Adrenal gland (tissue), 19 donors: ENCODE measurements at places on chromosomes 7 and 10. TPM values are rescaled to one million over a fixed set of nuclear protein-coding genes. Genes with fewer than 3 reads are reported as not detected.
A peak's percentile ranks its signal among the peaks of the same experiment; 100 is the strongest.

- no peak overlapping the region for H3K27ac ChIP-seq
- H3K27me3 ChIP-seq = no peaks in the 10 kb centered on the region
- no peak overlapping the region for H3K4me3 ChIP-seq
- H3K4me1 ChIP-seq = no peaks in the 10 kb centered on the region
- no peak for DNase-seq
These were observed 42.1 kb upstream of the IKZF1 start for GRCh38 chr7:50262446-50262845.

GRCh38 chr10:5364374-5364773 is 392 bp upstream of the UCN3 start:
- peaks cover 7% of the 10 kb centered on the region for H3K27me3 ChIP-seq
- H3K36me3 ChIP-seq = no peaks in the 10 kb centered on the region
- H3K27ac ChIP-seq = no peak overlapping the region
- DNase-seq = no peak
- no peak overlapping the region for H3K4me3 ChIP-seq
- H3K4me1 ChIP-seq = no peaks in the 10 kb centered on the region

DNA sequence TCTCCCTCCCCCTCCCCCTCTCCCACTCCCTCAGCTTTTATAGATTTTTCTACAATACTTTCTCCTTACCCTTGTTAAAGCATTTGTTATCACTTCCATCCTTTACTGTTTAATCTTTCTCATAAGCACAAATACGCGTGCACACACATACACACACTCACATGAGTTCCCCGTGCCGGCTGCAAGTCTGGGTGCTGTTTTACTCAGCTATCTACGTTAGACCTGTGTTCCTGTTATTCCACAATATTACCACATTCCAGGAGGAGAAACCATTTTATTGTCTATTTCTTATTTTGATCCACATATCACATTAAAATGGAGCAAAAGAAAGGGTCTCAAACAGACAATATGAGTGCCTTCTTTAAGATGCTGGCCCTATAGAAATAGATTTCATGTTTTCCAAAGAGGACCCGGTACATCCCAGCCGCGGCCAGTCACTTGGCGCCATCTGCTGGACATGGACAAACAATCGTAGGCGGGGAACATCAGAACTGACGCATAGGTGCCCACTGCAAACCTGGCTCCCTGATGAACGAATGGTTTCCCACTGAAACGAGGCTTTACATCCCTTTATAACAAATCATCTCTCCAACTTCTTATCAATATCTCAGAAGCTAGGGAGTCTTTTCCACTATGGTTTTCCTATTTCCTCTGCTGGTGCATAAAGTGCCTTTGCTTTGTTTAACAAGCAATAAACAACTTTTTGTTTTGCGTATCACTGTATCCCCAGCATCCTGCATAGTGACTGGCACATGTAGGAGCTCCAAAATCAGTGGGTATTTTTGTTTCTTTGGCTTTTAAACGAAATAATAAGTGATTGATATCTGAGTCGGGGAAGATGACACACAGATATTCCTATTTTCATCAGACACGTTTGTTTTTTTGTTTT is 25.2 kb upstream of the OPTN start:
- H3K4me3 ChIP-seq = no peak overlapping the region
- no peaks in the 10 kb centered on the region for H3K36me3 ChIP-seq
- no peak overlapping the region for H3K27ac ChIP-seq
- H3K27me3 ChIP-seq = no peaks in the 10 kb centered on the region

DNA sequence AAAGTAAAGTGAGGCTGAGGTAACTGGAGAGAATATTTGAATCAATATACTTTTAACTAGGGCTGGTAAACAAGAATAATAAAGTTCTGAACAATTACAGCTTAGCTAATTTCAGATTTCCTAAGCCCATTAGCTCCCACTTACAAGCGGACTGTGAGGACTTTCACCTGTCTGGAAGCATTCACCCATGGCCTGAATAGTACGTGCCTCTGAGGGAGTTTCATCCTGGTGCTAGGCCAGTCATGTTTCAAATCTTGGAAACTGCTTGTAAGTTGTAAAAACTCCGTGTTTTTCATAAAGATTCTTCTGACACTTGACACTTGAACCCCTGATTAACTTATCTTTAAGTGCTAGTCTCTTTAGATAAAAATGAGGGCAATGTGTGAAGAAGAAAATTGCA is 975.2 kb upstream of the GHITM start:
- no peaks in the 10 kb centered on the region for H3K36me3 ChIP-seq

GRCh38 chr7:2571409-2571808 is 12.6 kb downstream of the IQCE start:
- peaks cover 21% of the 10 kb centered on the region for H3K4me1 ChIP-seq
- no peaks in the 10 kb centered on the region for H3K36me3 ChIP-seq
- no peaks in the 10 kb centered on the region for H3K27me3 ChIP-seq
- H3K27ac ChIP-seq = peak overlapping the region; percentile 58
- DNase-seq = no peak
- H3K4me3 ChIP-seq = no peak overlapping the region

DNA sequence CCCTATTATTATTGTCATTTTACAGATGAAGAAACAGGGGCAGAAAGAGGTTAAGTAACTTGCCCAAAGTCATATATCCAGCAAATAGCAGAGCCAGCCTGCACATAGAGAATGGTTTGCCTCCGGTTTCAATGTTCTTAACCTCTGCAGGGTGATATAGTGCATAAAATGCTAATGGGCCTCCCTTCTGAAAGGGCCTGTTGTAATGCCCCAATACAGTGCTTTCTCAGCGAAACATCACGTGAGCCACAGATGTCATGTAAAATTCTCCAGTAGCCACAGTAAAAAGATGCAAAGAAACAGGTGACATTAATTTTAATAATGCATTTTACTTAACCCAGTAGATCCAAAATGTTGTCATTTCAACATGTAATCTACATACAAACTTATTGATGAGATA is 38.1 kb downstream of the LRGUK start:
- no peak for DNase-seq
- no peaks in the 10 kb centered on the region for H3K27me3 ChIP-seq
- H3K36me3 ChIP-seq = no peaks in the 10 kb centered on the region
- H3K4me1 ChIP-seq = no peaks in the 10 kb centered on the region
- H3K27ac ChIP-seq = no peak overlapping the region

- H3K4me3 ChIP-seq = no peak overlapping the region
- no peaks in the 10 kb centered on the region for H3K36me3 ChIP-seq
- DNase-seq = no peak
- no peak overlapping the region for H3K27ac ChIP-seq
- H3K27me3 ChIP-seq = no peaks in the 10 kb centered on the region
These were observed 49.6 kb downstream of the SHH start for GRCh38 chr7:155762655-155763054.

The PTPRZ1 gene
- 1.3 TPM for total RNA-seq

The COL1A2 gene
- 200 TPM for total RNA-seq

- no peak overlapping the region for H3K27ac ChIP-seq
- H3K36me3 ChIP-seq = no peaks in the 10 kb centered on the region
- no peak overlapping the region for H3K4me3 ChIP-seq
- DNase-seq = no peak
These were observed 157.0 kb upstream of the CACNA2D1 start for GRCh38 chr7:82600531-82600930.

GRCh38 chr7:50022991-50023390 is 70.1 kb downstream of the ZPBP start:
- no peaks in the 10 kb centered on the region for H3K36me3 ChIP-seq
- H3K4me3 ChIP-seq = no peak overlapping the region
- no peaks in the 10 kb centered on the region for H3K4me1 ChIP-seq
- DNase-seq = no peak
- no peak overlapping the region for H3K27ac ChIP-seq

DNA sequence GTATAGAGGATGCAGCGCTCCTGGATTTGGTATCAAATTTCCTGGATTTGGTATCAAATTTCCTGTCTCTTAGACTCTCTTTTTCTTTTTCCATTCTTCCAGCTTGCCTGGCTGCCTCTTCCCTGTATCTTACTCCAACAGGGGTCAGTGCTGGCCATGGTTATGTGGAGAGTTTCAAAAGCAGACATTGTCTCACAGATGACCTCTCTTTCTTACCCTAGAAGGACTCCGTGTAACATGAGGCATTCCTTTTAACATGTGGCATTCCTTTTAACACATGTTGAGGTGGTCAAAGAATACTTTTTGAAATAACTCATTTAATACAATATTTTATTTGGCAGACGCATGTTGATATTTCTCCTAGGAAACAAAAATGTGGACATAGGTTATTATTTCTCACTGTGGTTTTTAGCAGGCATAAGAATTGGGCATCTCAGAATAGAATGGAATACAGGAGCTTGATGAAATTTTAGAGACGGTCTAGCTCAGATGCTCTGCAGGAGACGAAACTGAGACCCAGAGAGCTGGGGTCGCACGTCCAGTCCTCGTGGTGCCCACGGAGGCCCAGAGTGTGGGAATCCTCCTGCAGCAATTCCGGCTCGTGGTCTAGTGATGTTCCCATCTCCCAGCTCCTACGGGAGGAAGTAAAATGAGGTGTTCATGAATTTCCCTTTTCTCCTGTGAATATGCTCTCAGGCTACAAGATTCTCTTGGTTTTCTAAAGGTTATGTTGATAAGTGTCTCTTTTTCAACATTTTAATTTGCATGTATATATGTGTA is 59.6 kb upstream of the PITRM1 start:
- H3K27ac ChIP-seq = no peak overlapping the region
- H3K4me3 ChIP-seq = no peak overlapping the region
- no peaks in the 10 kb centered on the region for H3K36me3 ChIP-seq
- no peaks in the 10 kb centered on the region for H3K27me3 ChIP-seq
- DNase-seq = no peak

GRCh38 chr10:29540016-29540415 is 94.8 kb downstream of the SVIL start:
- no peaks in the 10 kb centered on the region for H3K27me3 ChIP-seq
- H3K4me3 ChIP-seq = no peak overlapping the region
- no peaks in the 10 kb centered on the region for H3K4me1 ChIP-seq
- no peaks in the 10 kb centered on the region for H3K36me3 ChIP-seq
- no peak overlapping the region for H3K27ac ChIP-seq

DNA sequence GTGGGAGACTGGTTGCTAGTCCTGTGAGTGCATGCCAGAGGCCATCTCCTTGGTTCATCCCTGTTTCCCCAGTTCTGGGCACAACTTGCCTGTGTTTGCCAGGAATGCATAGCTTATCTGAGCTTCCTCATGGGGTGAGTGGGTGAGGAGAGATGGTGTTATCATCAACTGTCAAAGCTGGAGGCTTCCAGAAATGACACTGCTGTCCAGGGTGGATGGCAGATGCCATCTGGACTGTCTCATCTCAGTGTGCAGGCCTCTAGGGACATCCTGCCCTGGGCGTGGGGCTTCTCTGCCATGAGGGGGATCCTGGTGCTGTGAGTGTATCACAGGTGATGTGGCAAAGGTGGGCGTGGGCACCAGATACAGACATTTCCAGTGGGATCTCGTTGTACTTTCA is 328.6 kb downstream of the DPP6 start:
- no peak for DNase-seq
- H3K4me1 ChIP-seq = no peaks in the 10 kb centered on the region
- H3K27me3 ChIP-seq = no peaks in the 10 kb centered on the region
- no peak overlapping the region for H3K27ac ChIP-seq

GRCh38 chr7:25260862-25261494 is 32.7 kb upstream of the NPVF start:
- peaks cover 7% of the 10 kb centered on the region for H3K4me1 ChIP-seq
- no peak overlapping the region for H3K4me3 ChIP-seq
- H3K27me3 ChIP-seq = no peaks in the 10 kb centered on the region
- DNase-seq = no peak
- H3K27ac ChIP-seq = no peak overlapping the region

- H3K4me1 ChIP-seq = no peaks in the 10 kb centered on the region
- DNase-seq = no peak
- H3K27me3 ChIP-seq = no peaks in the 10 kb centered on the region
- H3K4me3 ChIP-seq = no peak overlapping the region
- no peak overlapping the region for H3K27ac ChIP-seq
- no peaks in the 10 kb centered on the region for H3K36me3 ChIP-seq
These were observed 17.0 kb upstream of the INSIG1 start for GRCh38 chr7:155280446-155281397.

GRCh38 chr7:155533120-155533826 is 13.1 kb downstream of the CNPY1 start:
- H3K27me3 ChIP-seq = peaks cover 55% of the 10 kb centered on the region
- no peak for DNase-seq
- peaks cover 6% of the 10 kb centered on the region for H3K4me1 ChIP-seq
- no peak overlapping the region for H3K4me3 ChIP-seq
- no peaks in the 10 kb centered on the region for H3K36me3 ChIP-seq
- no peak overlapping the region for H3K27ac ChIP-seq

The CCDC136 gene
- 2.6 TPM for total RNA-seq

DNA sequence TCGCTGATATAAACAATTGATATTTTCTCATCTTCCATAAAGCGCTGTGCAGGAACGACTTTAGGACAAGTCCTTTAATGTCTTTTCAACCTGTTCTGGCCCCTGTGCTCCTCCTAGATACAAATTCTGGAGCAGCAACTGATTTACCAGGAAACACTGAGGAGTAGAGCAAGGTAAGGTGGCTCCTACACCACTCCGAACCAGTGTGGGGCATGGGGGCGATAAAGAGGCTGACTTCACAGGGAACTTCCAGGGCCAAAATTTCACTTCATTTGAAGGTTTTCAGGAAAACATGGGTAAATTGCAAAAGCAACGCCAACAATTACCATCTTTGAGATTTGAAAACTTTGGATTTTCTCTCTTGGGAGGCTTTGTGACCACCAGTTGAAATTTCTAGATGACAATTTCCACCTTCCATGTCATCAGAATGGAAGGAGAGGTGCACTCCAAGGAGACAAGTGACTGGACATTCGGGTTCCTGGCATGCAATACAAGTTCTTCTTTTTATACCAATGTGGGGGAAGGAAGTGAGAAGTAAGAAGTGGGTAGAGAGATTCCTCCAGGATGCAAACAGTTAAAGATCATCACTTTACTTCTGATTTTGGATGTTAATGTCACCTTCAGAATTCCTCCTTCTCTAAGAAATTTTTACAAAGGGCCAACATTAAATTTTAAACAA is 118.5 kb downstream of the FAM107B start:
- no peak overlapping the region for H3K27ac ChIP-seq
- H3K36me3 ChIP-seq = no peaks in the 10 kb centered on the region
- H3K4me1 ChIP-seq = peaks cover 10% of the 10 kb centered on the region
- no peak for DNase-seq
- H3K27me3 ChIP-seq = no peaks in the 10 kb centered on the region
- H3K4me3 ChIP-seq = no peak overlapping the region

DNA sequence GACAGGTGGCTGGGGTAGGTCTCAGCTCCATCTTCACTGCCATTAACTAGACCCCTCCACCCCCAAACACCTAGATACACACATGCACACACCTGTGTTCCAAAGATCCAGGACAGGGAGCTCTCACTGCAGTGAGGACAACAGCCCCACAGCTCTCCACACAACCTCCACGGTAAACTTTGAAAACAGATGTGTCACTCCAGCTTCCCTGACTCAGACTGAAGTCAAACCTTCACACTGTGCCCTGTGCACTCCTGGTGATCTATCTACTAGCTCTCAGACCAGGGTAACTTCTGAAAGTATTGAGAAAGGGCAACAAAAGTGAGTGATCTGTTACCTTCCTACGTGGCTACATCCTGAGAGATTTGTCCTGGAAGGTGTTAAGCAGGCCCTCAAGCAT is 519.8 kb downstream of the XPNPEP1 start:
- DNase-seq = no peak
- no peaks in the 10 kb centered on the region for H3K27me3 ChIP-seq
- H3K4me1 ChIP-seq = no peaks in the 10 kb centered on the region

The TAS2R38 gene
- not detected for total RNA-seq
